ENCODE measurements at places on chromosomes 6 and 20.

- no peak for DNase-seq
These were observed 64.9 kb upstream of the NUP153 start for GRCh38 chr6:17771609-17772008.

DNA sequence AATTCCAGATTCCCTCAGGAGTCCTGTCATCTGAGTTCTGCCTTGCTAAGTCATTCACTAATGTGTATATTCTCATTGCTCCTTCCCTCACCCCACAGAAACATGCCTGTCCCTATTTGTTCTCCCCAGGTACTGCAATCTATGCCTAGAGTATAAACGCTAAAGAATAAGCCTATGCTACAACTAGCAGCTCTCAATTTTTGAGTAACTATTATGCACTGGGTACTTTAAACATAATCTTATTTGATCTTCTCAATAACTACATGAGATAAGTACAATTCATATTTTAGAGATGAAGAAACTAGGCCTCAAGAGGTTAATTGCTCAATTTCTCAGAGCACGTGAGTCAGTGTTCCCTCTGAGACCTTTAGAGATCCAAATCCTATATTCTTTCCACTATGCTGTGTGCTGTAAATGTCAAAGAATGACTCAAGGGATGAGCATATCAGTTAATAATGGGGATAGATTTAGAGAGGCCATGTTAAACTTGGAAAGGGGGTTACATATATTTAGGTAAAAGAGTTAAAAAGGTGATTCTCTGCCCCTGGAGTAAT is 423.8 kb upstream of the ADGRB3 start:
- no peak for DNase-seq

DNA sequence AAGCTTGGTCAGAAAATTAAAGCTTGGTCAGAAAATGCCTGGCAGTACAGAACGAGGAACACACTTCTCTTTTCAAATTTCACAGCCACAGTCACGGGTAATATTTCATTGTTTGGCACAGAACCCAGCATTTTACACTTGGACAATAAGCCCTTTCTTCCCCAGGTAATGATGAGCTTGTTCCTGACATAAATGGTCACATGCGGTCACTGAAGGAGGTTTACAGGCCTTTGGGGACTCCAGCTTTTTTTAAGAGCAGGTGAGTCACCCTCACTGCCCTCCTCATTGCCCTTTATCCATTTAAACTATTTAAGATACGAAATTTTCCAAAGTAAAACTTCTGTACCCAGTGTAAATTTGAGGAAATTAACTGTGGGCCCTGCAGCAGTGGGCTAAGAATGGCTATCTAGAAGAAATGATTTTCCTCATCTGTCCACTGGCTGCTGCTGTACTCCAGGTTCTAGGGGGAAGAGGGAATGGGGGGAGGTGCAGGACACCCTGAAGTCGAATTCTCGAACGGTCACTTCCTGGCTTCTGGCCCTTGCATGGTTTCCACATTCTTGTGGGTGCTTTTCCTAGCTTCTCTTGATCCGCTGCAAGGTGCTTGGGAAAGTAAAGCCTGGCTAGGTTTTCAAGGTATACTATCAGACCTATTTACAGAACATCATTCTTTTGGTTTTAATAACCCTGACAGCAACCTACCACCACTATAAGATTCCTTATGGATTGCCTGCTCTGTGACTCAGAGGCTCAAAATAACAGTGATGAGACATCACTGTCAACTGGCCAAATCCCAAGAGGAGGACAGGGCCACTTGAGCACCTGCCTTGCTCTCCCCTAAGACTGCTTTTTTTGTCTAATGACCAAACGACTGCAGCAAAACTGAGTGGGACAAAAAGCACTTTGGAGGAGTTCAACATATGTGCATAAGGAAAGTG is 75.8 kb downstream of the PREP start:
- DNase-seq: no peak

DNA sequence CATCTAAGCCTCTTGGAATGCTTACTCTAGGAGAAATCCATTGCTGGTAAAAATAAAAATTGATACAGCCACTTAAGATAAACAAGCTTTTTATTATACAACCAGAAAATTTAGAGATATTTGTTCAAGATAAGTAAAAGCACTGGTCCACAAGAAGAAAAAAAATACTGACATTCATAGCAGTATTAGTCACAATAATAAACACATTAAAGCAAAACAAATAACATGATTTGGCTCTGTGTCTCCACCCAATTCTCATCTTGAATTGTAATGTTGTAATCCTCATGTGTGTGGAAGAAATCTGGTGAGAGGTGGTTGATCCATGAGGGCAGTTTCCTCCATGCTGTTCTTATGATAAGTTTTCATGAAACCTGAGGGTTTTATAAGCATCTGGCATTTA is 1093.5 kb upstream of the ADGRB3 start:
- DNase-seq: no peak

DNA sequence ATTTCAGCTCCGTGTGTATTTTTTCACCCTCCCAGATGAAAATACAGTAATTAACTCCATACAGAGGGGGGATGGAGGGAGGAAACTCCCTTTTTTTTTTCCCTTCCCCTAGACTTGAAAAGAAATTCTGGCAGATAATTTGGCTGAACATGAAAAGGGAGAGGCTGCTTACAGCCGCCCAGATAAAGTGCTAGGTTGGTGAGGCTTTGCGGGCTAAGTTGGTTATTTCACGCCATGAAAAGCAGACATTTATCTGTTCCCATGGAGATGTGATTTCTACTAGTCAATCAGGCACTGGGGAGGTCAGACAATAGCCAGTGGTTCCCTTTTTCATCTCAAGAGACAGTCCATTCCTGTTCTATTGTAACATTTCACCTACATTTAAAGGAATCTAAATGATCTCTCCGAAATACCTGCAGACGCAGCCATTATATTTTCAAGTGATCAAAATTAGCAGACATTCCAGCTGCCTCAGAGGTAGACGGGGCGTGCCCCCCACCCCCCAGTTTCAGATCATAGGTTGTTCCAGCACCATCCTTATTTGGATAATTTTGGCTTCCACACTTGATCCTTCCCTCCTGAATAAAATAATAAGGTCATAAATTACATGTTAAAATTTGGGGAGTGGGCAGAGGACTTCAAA is 143.9 kb upstream of the ZNF217 start:
- no peak for DNase-seq

GRCh38 chr6:162485464-162485863 is 242.1 kb downstream of the PRKN start:
- DNase-seq: no peak

Measured in activated CD4-positive, CD25-positive, alpha-beta regulatory T cell treated with anti-CD3 and anti-CD28 coated beads, Interleukin-2, amount 50 U/mL, for 72 hours (primary cell).